HEK293T (cell line): ENCODE measurements at places on chromosomes 4 and X.

- no peak for DNase-seq
Observed at GRCh38 chrX:133745349-133745748, 240.0 kb downstream of the GPC3 start.

GRCh38 chr4:13349096-13349495 is 135.0 kb downstream of the RAB28 start:
- DNase-seq: no peak

GRCh38 chrX:40099055-40099958 is 1.5 kb upstream of the BCOR start:
- no peak for DNase-seq

GRCh38 chr4:143514901-143515300 is 1.4 kb downstream of the SMARCA5 start:
- no peak for DNase-seq

DNA sequence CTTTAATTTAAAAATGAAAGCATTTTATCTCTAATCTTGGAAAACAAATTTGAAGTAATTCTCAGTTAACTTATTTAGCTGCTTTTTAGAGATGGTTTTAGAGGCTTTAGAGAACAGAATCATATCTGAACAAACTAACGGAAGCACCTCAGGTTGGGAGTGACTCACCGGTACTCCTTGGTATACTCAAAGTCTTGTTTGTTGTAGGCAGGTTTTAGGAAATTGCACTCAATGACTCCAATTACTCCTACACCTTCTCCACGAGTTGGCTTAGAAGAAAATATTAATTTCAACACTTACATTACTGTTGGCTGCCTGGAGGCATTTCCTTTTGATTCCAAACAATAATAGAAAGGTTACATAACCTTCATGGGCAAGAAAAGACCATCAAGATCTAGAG is 23.6 kb downstream of the MORC4 start:
- DNase-seq: no peak

GRCh38 chrX:110396735-110397134 is 38.1 kb downstream of the RTL9 start:
- no peak for DNase-seq

DNA sequence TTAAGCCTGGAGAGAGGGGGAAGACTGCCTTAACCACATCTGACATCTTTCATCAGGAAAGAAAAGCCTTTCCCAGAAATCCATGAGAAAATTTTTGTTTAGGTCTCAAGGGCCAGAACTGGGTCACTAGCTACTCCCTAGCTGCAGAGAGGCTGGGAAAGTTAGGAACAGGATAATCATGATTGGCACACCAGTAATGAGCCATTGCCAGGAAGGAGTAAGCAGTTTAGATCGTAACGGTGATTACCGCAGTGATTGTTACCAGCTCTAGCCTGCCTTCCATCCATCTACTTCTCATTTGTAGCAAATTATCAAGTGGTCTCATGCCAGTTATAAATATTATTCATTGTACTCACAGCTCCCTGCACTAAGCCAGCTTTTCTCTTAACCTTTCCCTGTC is 22.7 kb upstream of the STX18 start:
- DNase-seq: no peak

- no peak for DNase-seq
Observed at GRCh38 chr4:175614890-175615289, 197.2 kb downstream of the GPM6A start.

- DNase-seq: no peak
Observed at GRCh38 chr4:8025668-8026067, 86.0 kb upstream of the AFAP1 start.

- no peak for DNase-seq
Observed at GRCh38 chrX:42102586-42103282, 179.4 kb upstream of the CASK start.

- DNase-seq: no peak
Observed at GRCh38 chr4:25383647-25384046, 6.6 kb downstream of the ANAPC4 start.

DNA sequence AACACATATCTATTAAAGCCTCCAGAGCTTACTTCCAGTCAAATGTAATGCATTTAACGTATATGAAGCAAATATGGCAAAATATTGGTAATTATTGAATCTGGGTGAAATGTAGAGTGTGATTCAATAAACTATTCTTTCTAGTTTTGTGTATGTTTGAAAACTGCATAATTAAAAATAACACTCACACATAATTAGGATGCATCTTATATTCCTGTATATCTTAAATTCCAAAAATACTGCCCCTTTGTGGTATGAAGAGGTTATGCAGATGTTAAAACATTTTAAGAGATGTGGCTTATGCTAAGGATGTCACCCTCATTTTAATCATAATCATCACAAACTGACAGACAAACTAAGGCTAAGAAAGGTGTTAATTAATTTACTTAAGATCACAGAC is 182.9 kb downstream of the COX18 start:
- no peak for DNase-seq

GRCh38 chr4:43607827-43608461 is 715.4 kb downstream of the GRXCR1 start:
- DNase-seq: no peak

GRCh38 chr4:70747874-70748273 is 26.1 kb downstream of the RUFY3 start:
- no peak for DNase-seq

- DNase-seq: no peak
Observed at GRCh38 chrX:115367951-115368350, 78.4 kb downstream of the LUZP4 start.

DNA sequence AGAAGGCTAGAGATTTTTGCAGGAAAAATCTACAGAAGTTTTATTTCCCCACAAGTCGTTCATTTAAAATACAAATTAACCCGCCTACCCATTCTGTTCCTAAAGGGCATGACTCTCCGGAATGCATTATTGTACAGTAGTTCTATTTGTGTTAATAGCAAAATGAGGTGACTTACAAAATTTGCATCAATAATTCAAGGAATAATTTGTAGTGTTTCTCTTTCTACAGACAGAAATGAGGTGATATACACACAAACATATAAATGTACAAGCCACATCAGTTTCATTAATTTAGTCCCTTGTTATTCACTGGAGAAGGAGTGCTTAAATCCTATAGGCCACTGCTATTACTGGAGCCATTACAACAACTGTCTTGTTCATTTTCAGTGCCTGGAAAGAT is 501.3 kb upstream of the DIAPH2 start:
- no peak for DNase-seq

- DNase-seq: no peak
Observed at GRCh38 chr4:4721636-4722035, 137.8 kb upstream of the MSX1 start.

GRCh38 chr4:68375667-68376559 is 26.0 kb upstream of the YTHDC1 start:
- peak; percentile 55 for DNase-seq

- no peak for DNase-seq
Observed at GRCh38 chrX:71846429-71846828, 64.2 kb upstream of the NHSL2 start.

- DNase-seq: no peak
Observed at GRCh38 chr4:24089851-24090534, 200.1 kb upstream of the PPARGC1A start.

- no peak for DNase-seq
Observed at GRCh38 chrX:53263597-53264094, 17.7 kb downstream of the IQSEC2 start.

GRCh38 chrX:57918750-57919436 is 8.6 kb upstream of the ZXDA start:
- DNase-seq: peak; percentile 11

GRCh38 chr4:38526412-38526811 is 137.6 kb upstream of the KLF3 start:
- no peak for DNase-seq

DNA sequence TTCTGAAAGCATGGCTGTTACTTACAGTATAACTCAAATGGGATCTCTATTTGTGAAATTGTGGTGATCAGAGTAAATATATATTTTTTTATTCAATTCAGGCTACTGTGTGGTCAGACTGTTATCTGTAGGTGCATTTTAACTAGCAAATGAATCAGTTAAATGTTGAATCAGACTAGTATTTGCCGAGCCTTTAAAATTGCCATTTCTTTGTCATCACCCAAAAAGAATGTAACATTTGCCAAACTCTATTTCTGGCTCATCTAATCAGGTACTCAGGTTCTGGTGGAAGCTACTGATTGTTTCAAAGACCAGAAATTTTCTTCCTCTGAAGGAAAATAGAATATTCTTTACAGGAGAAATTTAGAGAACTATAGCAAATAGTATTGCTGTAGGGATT is 1.8 kb upstream of the NAA15 start:
- no peak for DNase-seq

GRCh38 chrX:133229361-133229760 is 11.2 kb upstream of the TFDP3 start:
- DNase-seq: no peak

GRCh38 chr4:95411371-95412088 is 137.2 kb downstream of the UNC5C start:
- no peak for DNase-seq

GRCh38 chr4:48333587-48333986 is 7.7 kb upstream of the SLAIN2 start:
- DNase-seq: no peak

DNA sequence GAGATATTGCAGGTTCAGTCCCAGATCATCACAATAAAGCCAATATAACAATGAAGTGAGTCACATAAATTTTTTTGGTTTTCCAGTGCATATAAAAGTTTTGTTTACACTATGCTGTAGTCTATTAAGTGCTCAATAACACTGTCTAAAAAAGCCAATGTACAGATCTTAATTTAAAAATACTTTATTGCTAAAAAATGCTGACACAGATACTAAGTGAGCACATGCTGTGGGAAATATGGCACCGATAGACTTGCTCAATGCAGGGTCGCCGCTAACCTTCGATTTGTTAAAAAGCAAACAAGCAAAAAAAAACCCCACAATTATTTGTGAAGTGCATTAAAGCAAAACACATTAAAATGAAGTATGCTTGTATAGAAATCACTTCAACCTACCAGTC is 10.3 kb downstream of the PLA2G12A start:
- DNase-seq: no peak

DNA sequence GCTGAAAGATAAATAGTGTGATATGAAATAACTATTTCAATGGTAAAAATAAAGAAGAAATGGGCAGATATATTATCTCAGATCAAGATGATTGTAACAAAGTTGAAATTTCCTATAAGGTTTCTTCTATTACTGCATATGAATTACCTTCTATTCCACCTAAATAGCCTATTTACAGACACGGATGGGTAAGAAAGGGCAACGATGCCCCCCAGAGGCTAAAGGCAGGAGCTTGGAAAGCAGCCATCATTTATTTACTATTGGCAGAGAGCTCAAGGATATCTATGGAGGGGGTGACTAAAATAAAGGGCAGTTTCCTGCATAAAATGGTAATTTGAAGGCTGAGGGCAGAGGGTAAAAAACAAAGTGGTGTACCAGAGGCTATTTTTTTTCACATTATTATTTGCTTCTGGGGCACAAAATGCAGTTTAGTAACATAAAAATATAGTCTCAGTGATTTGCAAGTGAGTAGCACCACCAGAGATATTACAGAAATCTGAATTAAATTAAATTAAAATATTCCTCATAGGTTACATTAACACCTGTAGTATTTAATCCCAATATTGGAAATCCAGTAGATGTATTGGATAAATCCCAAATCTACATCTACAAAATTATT is 123.1 kb downstream of the BTC start:
- DNase-seq: peak; percentile 45

- no peak for DNase-seq
Observed at GRCh38 chrX:11066812-11067211, 44.3 kb upstream of the HCCS start.

DNA sequence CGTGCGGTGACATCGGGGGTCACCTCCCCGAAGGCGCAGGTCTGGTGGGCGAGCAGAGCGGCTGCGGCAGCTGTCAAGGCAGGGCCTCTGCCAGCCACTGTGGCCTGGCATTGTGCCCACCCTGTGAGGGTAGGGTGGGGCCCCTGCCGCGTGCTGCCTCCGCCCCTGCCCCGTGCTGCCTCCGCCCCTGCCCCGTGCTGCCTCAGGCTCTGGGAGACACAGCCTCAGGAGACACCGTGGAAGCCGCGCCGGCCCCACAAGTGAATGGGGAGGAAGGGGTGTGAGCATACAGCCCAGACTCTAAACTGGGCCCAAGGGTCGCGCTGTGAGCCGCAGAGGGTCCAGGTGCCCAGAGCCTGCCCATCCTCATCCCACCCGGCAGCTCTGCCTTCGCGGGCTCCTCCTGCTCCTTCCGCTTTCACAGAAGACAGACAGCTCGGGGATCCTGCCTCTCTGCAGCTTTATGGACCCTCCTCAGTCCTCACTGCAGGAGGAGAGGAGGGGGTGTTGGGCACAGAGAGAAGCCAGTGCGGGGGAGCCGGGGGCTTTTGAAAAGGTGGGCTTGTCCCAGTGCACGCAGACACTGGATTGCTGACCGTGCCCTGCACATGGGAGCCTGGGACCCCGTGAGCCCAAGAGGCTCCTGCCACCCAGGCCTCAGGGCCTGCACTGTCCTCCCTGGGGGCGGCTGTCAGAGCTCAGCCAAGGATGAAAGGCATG is 27.4 kb downstream of the PCGF3 start:
- DNase-seq: no peak

DNA sequence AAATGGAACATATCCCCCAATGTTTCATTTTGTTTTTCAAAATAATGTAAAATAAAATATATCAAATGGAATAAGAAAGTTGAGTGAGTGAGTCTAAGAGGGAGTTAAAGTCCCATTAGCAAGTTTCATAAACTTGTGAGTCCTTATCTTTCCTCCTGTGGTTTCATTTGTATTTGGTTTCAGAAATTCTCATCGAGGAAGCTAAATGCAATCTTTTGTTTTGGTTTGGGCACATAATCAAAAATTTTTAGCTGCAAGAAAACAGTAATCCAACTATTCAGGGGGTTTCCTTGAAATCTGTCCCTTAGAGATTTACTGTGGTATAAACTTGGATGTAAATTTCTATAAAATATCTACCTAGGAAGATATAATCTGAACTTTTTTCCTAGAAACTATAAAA is 124.2 kb downstream of the CAMK2D start:
- no peak for DNase-seq

DNA sequence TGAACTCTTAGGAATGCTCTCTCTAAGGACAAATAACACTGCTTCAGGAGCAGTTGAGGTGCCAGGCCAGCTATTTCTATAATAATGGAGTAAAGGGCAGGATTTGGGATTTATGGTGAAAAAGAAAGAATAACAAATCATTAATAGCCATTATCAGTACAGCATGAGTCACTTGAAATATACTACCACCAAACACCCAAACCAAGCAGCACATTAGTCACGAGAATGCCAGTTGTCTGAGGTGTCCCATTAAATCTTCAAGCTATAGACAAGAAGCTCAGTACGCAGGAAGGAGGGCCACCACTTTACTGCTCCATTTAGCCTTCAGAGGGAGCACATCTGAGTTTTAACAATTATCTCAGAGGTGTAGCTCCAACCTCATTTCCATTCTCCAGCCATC is 106.8 kb upstream of the MAGEA10 start:
- DNase-seq: no peak

- no peak for DNase-seq
Observed at GRCh38 chrX:136525738-136526606, 6.0 kb upstream of the VGLL1 start.

DNA sequence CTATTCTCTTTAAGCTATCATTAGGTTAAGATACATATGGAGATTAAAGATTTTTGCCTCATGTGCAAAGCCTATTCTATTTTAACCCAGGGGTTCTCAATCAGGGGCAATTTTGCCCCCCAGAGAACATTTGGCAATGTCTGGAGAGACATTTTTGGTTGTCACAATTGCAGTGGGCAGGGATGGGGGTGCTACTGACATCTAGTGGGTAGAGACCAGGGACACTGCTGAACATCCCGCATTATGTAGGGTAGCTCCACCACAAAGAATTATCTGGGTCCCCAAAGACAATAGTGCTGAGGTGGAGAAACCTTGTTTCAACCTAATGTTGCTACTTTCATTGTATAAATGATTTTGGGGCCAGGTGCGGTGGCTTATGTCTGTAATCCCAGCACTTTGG is 13.2 kb upstream of the CA5B start:
- DNase-seq: no peak
